Fibroblast of the conjunctiva (primary cell): ENCODE measurements at places on chromosomes 4 and X.

GRCh38 chr4:148021686-148022085, 289.8 kb downstream of the ARHGAP10 start:
- no peak for DNase-seq

DNA sequence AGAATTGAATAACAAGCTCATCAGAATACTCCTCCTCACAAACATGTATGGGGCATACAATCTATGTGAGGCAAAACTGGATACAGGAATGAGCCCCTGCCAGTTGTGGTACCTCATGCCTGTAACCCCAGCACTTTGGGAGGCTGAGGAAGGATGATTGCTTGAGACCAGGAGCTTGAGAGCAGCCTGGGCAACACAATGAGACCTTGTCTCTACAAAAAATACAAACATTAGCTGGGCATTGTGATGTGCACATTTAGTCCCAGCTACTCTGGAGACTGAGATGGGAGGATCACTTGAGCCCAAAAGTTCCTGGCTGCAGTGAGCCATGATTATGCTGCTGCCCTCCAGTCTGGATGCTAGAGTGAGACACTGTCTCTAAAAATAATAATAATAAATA, 611.0 kb downstream of the NLGN4X start:
- DNase-seq, result no peak

DNA sequence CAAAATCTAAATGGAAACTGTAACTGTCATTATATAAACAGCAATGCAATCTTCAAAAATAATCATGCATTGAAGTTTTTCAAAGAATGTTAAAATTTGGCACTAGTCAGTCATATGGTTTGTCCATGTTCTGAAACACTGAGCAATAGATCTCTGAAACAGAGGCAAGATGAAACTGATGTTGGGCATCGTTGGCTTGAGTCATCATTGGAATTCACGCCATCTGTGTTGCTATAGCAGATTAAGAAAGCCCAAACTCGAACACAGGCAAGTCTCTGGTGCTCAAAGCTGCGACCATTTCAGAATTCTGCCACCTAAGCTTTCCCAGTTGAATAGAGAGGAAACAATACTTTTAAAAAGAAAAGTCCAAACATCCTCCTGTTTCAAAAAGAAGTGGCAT, 114.1 kb upstream of the PPARGC1A start:
- peak; percentile 39 for DNase-seq

- DNase-seq, result no peak
Observed at GRCh38 chr4:94722748-94723147, 35.0 kb upstream of the BMPR1B start.

GRCh38 chr4:137705171-137705783, 173.0 kb upstream of the PCDH18 start:
- peak; percentile 85 for DNase-seq

GRCh38 chr4:90537491-90537890, 410.3 kb downstream of the CCSER1 start:
- no peak for DNase-seq

DNA sequence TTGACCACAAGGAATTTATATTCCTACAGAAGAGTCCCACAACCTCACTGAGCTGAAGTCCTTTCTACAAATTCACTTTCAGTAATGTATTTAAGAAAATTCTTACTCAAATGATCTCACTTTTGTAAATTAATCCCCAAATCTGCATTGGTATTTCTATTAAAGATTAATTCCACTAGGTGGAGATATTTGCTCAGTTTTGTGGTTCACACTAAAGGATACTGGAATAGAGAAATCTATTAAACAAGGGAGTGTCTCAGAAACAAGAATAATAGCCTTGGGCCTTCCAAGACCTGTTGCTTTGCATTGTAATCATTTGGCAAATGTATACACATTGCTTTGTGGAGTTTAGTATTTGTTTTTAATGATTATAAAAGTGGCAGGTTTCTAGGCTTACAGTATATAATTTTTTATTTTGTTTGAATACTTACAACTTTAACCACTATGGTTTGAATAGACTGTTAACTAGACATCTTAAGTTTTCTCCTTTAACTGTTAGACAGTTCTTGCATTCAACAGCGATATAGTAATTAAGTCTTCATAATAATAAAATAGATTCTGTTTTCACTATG, 25.9 kb downstream of the CFAP299 start:
- DNase-seq, result no peak

DNA sequence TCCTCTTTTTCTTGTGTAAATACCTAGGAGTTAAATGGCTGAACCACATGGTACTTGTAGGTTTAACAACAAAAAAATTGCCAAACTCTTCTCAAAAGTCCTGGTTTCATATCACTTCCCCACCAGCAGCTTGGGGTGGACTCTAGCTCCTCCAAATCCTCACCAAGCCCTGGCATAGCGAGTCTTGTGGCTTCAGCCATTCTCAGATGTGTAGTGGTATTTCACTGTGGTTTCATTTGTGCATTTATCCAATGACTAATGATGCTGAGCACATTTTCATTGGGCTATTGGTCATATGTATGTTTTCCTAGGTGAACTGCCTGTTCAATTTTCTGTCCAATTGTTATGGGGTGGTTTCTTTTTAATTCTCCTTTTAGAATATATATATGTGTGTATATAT, 249.3 kb downstream of the NLGN4X start:
- no peak for DNase-seq

DNA sequence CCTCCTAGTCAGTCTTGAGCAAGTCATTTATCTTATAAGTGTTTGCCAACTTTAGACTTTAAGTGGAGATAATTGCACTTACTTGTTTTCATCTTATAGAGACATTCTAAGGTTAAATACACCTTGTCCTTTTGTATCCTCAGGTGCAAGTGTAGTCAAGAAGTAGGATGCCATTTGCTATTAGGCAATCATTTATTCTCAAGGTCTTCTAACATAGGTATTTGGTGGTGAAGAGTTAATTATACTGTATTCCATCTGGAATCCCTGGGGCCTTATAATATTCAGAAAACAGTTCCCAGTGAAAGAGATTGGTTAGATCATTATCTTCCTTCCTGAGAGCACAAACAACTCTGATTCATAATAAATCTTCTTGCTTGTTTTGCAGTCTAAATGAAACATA, 23.7 kb downstream of the SULT1E1 start:
- no peak for DNase-seq

- no peak for DNase-seq
Observed at GRCh38 chr4:125104616-125105015, 210.1 kb upstream of the FAT4 start.
